ENCODE measurements at places on chromosomes 7 and 10.

GRCh38 chr10:22978918-22979317 is 51.1 kb downstream of the ARMC3 start:
- DNase-seq, result no peak

GRCh38 chr10:43120929-43121314 is 17.3 kb upstream of the CSGALNACT2 start:
- DNase-seq, result no peak

DNA sequence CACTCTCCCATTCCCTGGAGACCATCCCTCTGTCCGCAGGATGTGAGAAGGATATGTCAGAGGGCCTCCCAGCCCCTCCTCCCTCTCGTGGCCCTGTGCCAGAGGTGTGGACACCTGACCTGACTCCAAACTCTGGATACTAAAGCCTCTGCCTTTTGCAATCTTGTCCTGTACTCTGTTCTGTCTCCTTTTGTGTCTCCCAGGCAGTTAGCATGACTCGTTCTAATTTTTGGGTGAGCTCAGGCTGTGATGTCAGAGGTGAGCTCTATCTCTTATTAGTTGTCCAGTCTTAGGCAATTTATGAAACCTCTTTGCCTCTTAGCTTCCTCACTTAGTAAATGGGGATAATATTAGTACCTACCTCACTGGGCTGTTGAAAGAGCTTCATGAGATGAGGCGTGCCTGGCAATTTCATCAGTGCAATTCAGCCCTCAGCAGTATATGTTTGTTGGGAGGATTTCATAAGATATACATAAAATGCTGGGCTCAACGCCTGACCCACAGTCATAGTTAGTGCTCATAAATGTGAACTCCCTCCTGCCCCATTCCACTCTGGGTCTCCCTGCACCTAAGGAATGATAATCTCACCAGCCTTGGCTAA is 10.9 kb downstream of the MARVELD1 start:
- DNase-seq, result no peak

GRCh38 chr10:4108693-4109092 is 323.7 kb upstream of the KLF6 start:
- DNase-seq, result no peak

Measured in NCI-H446 treated with DMSO at 0.1 percent for 48 hours (cell line).